ENCODE measurements at places on chromosomes 5 and 9. TPM values are rescaled to one million over a fixed set of nuclear protein-coding genes. Genes with fewer than 3 reads are reported as not detected.

DNA sequence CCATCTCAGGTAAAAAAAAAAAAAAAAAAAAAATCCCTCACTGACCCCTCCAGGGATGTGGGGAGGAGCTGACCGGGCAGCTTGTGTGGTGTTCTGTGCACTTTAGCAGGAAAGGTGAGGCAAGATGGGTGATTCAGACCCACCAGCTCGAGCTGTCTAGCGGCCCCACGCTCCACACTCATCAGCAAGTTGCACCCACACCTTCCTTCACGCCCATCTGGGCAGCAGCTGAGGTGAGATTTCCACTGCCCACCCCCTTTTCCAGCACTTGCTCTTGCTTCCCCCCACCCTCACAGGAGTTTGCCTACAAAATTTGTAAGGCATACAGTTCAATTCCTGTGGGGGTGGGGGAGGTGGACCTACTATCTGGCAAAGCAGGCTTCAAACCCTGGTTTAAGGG lies 58.7 kb upstream of the ZNF354B start:
- no peak for DNase-seq

WNT8A gene
- not detected for total RNA-seq

IER5L gene
- total RNA-seq = 13.0 TPM

CLIC3 gene
- not detected for total RNA-seq

- no peak for DNase-seq
These were observed 431.6 kb downstream of the IRX1 start for GRCh38 chr5:4027088-4027734.
